Panc1 (cell line): ENCODE measurements at places on chromosomes 1 and 21.
A peak's percentile ranks its signal among the peaks of the same experiment; 100 is the strongest.

- no peak for DNase-seq
Observed at GRCh38 chr1:241460098-241460873, 59.3 kb downstream of the FH start.

DNA sequence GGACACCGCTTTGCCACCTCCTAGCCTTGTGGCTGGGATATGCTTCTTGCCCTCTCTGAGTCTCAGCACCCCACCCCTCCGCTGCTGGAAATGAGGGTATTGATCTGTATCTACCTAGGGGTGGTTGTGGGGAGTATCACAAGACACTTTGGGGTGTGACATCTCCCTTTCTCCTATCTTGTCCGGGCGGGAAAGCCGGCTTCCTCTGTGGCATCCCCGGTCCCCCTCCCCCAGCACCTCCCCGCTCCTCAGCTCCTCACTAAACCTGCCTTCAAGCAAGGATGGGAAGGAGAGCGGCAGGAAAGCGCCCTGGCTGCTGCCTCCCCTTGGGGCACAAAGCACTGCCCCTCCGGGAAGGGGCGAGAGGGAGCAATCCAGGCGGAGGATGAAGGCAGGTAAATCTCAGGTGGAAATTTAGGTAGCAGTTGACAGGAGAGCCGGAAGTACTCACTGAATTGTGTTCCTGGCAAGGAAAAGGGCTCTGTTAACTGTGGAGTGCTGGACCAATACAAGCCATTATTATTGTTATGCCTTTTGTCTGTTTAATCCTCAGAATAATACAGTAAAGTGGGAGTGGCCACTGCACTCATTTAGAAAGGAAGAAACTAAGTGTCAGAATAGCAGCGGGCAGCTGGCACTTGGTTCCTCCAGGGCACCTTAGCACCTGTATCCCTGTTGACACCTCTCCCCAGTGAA lies 49.0 kb upstream of the LRP8 start:
- no peak for DNase-seq

DNA sequence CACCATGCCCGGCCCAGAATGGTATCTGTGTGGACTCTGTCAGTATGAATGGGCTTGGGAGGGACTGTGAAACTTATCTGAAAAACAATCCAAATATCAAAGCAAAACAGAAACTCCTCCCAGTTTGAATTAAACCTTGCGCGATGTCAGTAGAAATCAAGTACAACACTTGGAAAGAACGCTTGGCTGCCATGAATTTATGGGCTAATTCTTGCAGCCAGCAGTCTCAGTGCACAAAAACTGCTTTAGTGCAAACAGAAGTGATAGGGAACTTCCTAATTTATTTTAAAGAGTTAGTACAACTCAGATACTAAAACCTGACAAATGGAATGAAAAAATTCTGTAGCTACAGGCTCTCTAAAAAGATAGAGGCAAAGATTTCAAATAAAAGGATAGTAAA lies 8.5 kb downstream of the CLCA1 start:
- no peak for DNase-seq

DNA sequence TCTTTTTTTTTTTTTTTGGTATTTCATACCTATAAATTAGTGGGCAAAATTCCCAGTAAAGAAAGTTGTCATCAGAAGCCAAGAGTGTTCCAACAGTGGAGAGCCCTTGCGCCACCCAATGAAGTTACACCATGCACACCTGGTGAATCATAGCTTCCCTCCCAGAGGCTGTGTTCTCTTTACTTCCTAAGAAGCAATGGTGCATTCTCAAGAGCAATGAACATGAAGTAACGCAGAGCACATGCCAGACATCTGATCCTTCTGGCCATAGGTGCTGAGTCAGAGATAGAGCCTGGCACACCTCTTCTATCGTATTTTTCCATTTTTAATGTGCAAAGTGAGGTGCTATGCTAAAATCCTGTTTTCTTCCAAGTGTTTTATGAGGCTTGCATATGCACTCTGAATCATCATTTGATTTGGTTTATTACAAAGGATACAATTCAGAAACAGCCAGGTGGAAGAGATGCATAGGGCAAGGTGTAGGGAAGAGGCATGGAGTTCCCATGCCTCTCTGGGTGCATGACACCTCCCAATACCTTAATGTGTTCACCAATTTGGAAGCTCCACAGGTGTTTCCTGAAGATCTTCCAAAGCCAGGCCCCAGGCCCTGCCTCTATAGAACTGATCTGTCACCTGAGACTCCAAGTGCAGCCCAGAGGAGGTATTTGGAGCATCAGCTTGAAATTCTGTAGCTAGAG lies 408.0 kb downstream of the SIPA1L2 start:
- DNase-seq: peak; percentile 30

GRCh38 chr1:245240648-245241165 lies 85.9 kb downstream of the KIF26B start:
- no peak for DNase-seq

GRCh38 chr1:97143236-97143882 lies 421.8 kb downstream of the PTBP2 start:
- DNase-seq: no peak

DNA sequence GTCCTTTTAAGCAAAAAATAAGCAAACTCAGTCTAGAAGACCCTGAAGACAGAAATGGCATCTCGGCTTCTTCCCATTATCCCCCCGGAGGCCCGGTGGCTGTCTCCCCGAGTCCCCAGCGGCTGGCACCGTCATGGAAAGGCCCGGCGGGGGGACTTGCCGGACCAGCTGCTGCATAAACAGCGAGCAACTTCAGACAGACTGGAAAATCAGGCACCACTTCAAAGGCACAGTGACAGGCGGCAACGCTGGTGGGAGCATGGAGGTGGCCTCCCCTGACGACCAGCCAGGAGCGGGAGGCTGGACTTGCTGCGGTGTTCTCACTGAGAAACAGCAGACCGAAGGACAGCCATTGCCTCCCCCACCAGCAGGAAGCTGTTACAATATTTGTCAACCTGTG lies 18.4 kb upstream of the C1QA start:
- no peak for DNase-seq

- peak; percentile 93 for DNase-seq
Observed at GRCh38 chr1:201713086-201713810, 115.7 kb upstream of the IPO9 start.

GRCh38 chr1:64302971-64303370 lies 99.5 kb downstream of the UBE2U start:
- DNase-seq: no peak

DNA sequence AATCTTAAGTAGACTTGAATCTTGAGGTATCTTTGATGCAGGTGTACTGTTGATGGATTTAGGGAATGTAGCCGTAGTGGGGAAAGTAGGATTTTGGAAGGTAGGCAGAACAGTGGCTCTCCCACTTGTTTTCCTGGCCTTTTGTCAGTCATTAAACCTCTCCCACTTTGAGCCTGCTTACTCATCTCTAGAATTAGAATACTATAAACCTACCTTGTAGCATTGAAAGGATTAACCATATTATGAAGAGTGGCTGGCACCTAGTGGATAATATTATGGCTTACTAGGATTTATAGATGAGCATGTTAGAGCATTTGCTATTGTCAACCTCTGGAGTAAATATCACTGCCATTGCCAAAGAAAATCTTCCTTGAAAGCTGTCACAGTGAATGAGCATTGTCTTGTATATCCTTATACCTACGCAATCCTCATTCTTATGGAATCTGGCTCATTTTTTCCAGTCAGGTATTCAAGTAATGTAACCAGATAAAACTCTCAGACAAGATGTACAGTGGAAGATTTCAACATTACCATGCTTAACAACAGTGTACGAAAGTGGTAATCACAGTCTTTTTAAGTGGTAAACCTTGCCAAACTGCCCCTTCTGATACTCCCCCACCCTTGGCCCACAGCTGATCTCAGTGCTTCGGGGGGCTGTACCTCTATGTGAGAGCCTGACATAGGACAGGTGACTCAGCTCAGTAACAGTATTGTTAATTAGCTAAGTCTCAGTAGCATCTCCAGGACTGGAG lies 44.4 kb downstream of the SH3GLB1 start:
- no peak for DNase-seq

DNA sequence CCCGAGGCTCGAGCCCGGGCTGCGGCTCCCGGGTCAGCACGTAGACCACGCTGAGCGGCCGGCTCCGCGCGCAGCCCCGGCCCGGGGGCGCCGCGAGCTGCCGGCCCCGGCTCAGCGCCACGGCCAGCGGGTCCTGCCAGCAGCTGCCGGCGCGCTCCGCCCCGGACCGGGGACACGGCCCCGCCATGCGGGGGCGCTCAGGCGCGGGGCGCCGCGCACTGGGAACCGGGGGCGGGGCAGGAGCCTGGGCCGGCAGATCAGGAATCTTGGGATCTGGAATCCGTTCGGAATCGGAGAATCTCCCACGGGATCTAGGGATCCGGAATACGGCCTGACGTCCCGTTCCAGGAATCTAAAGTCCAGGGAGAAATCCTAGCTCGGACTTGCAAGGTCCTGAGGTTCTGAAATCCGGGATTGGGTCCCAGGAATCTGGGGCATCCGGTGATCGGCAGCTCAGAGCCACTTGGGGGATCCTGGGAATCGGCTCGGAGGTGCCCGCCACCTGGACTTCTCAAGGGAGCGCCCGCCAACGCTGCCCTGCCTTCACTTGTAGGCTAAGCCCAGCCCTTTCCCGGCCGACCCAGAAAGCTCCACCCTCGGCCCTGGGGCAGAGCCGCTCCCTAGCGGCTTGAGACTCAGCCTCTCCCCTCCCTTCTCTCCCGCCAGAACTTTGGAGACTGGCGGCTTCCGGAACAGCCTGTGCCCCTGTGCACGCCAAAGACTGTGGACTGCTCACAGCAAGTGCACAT lies at the start of gene MAP3K6:
Gene MAP3K6 (minus strand): TSS at position 551 of the 749 bp plus-strand sequence. CDS start 364 bp downstream, at position 187.
- DNase-seq: no peak

DNA sequence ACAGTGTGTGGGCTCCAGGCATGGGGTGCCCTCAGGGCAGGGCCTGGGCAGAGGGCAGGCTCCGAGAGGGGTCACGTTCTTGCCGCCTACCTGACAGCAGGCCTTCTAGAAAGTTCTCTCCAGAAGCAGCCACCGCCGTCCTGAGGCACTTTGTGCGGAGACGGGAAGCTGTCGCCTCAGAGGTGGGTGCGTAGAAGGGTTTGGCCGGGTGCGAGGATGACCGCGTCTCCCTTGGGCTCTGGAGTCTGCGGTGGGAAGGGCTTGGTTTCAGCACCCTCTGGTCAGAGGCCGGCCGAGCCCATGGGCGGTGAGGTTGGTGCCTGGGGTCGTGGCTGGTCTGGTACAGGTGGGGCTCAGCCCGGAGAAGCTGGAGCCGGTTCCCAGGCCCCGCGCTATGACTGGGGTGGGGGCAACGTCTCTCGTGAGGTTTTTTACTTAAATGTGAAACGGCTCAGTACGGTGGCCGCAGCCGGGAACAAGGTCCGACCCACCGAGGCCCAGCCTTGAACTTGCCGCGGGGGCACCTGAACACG lies 10.1 kb upstream of the TTLL10 start:
- no peak for DNase-seq

GRCh38 chr1:81420760-81421159 lies 380.0 kb upstream of the ADGRL2 start:
- no peak for DNase-seq

DNA sequence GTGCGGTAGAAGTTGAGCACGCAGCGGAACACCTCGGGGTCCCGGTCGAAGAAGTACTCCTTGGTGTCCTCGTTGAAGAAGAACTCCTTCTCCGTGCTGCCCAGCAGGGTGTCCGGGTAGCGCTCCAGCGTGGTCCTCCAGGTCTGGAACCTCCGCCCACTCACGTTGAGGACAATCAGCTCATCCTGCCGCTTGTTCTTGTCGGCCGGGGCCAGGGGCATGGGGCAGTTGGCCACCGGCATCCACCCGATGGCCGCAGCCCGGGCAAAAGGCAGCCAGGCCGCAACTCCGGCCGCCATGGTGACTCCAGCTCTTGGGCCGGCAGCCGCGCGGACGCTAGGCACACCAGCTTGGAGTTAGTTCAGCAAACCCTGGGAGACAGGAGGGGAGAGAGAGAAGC lies 7.0 kb downstream of the KCND3 start:
- no peak for DNase-seq

DNA sequence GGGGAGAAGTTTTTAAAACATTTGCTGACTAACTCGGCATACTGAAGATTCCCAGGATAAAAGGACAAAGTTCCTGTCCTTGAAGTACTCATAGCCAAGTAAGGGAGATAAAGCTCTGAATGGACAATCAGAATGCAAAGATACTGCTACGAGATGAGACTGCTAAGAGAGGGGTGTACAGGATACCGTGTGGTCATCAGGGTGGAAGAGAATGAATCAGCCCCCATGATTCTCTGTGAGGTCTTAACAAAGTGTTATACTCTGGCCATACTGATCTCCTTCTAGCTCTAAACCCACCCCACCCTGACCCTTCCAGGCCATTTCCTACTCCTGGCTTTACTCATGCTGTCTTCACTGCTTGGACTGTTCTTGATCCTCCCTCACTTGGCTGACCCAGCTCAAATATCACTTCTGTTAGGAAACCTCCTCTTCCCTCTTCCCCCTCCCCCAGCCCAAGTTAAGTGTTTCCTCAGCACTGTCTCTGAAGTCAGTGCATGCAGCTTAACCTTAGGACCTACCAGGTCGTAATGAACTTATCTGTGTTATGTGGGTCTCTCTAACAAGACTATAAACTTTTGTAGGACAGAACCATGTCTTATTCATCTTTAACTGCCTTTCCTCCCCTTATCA lies 15.8 kb upstream of the MAGOH start:
- DNase-seq: no peak

DNA sequence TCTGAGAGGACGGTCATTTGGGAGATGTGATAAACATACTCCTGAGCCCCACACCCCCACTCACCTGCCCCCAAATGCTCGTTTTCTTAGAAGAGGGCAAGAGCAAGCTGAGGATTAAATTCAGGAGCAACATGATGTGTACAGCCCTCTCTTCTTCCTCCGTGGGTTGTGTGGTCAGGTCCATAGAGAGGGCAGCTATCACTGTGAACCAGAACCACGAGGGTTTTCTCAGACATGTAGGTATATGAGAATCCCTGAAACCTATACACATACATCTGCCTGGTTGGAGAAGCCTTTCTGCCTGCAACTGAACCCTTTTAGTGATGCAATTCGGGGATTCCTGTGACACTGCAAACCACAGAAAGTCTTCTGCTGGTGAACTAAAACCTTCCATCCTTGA lies 38.9 kb downstream of the PGM1 start:
- no peak for DNase-seq

DNA sequence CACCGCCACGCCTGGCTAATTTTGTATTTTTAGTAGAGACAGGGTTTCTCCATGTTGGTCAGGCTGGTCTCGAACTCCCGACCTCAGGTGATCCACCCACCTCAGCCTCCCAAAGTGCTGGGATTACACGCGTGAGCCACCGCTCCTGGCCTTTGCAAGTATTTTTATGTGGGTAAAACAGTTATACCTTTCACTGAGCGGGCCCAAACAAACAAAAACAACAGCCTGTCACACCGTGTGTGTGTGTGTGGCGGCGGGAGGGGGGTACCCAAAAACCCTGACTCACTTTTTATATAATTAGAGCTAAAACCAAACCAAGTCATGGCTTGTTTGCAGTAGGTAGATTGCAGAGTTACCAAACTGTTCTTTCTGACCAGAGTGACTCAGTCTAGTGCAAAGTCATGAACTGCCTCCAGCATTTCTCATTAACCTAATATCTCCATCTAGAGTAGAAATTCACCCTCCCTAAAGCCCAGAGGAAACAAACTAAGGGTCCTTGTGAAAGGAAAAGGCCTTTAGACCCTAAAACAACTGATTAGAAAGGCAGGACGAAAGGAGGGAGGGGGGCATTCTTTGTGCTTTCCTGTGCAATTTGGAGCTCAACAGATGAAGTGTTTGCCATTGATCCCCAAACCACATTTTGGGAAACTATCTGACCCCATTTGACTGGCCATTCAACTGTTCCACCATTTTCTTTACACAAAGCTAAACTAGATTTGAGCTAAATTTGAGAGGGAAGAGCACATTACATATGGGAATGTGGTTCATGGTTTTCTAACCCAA lies 181.0 kb downstream of the DHRS3 start:
- no peak for DNase-seq
